NCI-H524 treated with DMSO at 0.1 percent for 48 hours (cell line): ENCODE measurements at places on chromosomes 4 and X.

- DNase-seq: no peak
Measured at GRCh38 chr4:156751486-156751885, 220.1 kb downstream of the PDGFC start.

GRCh38 chr4:88054229-88054628, 46.8 kb downstream of the PKD2 start:
- no peak for DNase-seq

DNA sequence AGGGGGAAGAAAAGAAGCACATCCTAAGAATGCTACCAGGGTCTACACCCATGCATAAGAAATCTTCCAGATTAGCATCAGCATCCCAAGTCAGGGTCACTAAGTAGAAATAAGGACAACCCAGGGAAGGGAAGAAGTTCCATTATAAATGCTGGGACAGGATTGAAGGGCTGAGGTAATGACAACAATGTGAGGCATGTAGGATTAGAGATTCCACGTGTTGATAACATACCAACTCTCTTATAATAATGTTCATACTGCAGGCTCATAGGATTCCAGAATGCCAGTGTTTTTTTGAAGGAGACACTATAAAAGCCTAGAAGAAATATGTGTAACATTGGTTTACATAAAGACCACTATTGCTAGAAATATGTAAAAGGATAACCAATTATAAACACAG, 201.2 kb downstream of the MID1IP1 start:
- DNase-seq: no peak

- DNase-seq: no peak
Measured at GRCh38 chr4:124937993-124938392, 225.5 kb upstream of the ANKRD50 start.

DNA sequence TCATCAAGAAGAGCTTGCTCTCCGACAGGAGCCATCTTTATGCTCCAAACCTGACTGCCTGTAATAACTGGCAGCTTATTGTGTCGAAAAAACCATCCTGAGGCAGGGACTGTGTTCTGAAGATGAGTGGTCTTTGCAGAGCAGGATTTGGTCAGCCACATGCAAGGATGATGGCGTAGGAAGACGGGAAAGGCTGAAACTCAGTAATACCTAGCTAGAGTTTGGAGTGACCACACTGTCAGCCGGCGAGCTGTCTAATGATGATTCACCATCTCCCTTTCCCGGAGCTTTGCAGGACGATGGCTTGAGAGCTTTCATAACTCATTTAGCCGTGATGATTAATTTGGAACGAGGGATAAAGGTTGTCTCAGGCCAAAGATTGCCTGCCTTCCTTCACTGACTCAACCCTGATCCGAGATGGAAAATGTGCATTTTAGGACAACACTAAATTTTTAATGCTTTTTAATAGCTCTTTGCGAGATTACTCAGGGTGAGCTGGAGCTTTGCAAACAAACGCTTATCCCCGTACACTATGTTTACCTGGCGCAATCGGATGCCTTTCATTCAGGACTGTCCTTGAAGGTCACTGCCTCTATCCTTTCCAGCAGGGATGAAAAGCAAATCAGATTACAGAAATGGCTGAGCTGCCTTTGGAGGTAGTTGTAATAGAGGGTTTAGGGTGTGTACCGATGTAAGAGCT, 288.5 kb downstream of the ASMT start:
- no peak for DNase-seq
